ENCODE measurements at places on chromosomes 6 and 20.

DNA sequence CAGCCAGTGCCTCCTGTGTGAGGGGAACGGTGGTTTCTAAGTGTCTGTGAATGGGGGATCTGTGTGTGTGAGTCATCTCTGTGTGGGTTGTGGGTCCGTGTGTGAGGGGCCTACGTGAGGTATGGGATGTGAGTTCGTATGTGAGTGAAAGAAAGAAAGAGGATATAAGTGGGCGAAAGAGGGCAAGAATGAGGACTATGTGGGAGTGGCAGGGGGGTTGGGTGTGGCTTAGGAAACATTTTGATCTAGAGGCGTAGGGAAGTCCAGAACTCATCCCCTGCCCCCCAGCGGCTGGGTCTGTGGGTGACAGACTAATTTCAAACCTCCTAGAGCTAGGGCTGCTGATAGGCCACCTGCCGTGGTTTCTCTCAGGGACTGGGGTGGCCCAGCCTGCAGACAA, 35.5 kb downstream of the DHX35 start:
- DNase-seq, result no peak

DNA sequence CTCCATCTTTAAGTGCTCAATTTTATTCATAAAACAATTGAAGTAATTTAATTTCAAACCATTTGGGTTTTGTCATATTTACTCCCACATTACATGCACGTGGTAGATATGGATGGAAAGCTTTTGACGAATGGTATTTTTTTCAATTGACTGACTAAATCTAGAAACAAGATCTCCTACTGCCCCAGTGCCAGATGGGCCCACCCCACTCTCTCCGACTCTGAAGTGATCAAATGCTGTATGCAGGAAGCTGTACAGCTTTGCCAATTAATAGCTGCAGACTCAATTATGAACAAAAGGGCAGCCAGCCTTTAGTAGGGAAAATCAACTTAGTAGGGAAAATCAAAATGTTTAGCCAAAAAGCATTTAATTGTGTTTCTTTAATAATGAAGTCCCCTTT, 46.2 kb downstream of the PACRG start:
- no peak for DNase-seq

DNA sequence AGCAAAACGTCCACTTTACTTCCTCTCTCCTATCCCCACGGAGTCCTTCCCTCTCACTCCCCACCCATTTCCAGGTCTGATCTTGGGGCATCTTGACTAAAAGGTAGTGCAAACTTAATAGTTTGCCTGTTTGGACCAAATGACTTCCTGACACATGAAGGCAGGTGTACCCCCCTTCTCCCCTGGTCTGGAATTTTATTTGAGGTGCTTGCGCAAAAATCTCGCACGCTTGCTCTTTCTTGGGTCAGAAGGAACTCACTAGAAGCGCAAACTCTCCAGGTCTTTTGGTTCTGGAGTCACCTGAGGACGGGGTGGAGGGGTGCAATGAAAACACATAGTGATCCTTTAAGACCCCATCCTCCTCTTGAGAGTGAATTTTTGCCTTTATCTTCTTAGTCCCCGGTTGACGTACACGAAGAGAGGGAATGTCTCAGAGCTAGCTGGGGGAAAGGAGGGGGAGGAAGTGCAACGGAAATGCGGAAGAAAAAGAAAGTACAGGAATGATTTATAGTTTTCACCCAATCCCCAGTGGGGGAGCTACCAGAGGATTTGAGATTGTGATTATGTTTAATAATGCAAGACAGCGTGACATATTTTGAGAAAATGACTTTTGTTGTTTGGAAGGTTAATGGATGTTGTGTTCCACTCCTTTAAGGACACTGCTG, 4.9 kb downstream of the ADGRB3 start:
- no peak for DNase-seq

DNA sequence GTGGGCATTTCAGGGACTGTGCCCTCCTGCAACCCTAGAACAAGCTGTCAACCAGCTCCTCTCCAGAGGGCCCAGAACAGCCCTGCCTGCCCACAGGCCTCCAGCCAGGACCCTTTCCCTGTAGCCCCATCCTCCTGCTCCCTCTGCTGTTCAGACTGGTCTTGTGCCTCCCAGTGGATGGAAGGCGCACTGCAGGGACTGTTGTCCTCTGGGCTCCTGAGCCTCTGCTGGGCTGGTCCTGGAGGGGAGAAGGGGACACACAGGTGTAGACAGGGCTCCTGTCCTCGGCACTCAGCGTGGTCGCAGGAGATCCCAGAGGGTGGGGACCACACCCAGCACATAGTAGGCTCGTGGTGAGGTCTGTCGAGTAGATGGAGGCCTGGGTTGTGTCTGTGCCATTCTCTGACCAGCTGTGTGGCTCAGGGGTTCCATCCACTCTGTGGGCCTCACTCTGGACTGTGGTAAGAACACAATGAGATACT, 11.5 kb downstream of the ITPR3 start:
- no peak for DNase-seq

GRCh38 chr6:137734875-137735182, 132.2 kb upstream of the TNFAIP3 start:
- no peak for DNase-seq

DNA sequence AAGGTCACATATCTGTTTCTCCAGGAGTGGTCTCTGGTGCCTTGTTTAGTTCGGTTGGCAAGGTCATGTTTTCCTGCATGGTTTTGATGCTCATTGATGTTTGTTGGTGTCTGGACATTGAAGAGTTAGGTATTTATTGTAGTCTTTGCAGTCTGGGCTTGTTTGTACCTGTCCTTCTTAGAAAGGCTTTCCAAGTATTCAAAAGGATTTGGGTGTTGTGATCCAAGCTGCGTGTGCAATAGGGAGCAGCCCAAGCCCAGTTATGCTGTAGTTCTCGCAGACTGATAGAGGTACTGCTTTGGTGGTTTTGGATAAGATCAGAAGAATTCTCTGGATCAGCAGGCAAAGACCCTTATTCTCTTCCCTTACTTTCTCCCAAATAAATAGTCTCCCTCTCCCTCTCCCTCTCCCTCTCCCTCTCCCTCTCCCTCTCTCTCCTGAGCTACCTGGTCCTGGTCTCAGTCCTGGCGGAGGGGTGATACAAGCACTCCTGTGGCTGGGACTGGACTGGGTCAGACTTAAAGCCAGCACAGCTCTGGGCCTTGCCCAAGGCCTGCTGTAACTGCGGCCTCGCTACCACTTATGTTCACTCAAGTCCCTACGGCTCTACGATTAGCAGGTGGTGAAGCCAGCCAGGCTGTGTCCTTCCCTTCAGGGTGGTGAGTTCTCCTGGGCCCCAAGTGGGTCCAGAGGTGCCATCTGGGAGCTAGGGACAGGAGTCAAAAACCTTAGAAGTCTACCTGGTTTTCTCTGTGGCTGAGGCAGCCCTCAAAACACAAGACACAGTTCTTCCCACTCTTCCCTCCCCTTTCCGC, 27.3 kb upstream of the GRM4 start:
- DNase-seq, result no peak

DNA sequence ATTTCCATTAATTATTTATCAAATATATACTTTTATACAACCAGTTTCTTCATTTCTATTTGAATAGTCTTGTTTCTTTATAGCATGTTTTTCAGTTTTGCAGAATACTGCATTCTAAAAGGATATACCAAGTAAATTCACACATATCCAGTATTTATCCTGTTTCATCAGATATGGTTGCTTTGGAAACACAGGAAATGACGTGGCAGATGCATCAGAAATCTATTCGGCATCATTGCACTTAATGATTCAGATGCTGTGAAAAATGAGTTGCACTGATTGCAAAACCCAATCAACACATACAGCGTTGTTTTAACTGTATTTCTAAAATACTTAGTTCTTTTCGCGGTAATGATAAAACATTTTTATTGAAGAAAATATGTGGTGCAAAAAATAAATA, 594.9 kb downstream of the CDH26 start:
- DNase-seq, result no peak

DNA sequence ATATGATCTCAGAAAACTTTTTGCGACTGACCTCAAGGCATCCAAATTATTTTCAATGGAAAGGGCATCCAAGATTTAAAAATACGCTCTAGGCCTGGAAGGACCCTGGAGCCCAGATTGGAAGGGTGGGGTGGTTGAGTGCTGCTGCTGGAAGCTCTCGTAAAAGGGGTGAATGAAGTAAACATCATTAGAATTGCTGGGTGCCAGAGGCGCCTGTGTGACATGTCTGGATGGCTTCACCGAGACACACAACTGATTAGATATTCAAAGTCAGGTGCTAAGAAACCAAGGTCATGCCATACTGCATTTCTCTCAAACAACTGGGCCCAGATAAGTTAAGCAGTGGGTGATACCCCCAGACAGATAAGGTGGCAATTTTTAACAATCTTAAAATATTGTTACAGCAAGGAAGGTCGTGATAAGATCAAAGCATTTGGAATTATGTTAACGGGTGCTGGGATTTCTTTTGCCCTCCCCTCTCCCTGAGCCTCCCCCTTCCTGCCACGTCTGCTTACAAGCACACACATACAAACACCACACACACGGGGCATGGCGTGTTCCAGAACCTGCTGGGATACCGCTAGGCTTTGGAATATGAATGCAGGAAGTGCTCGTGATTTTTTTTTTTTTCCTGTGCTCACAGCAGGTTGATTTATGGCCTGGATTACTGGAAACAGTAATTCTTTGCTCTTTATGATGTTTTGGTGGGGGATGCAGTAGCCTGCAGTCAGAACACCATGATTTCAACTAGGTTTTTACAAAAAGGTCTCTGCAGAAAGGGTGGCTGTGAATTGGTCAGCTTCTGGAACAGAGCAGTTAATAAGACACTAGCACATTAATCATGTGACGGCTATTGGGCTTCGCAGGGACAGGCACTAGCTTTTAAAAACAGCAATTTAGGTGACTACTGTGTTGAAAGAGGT, 551.2 kb downstream of the QKI start:
- DNase-seq, result no peak

GRCh38 chr20:63079971-63080370, 73.2 kb upstream of the BHLHE23 start:
- DNase-seq, result no peak

DNA sequence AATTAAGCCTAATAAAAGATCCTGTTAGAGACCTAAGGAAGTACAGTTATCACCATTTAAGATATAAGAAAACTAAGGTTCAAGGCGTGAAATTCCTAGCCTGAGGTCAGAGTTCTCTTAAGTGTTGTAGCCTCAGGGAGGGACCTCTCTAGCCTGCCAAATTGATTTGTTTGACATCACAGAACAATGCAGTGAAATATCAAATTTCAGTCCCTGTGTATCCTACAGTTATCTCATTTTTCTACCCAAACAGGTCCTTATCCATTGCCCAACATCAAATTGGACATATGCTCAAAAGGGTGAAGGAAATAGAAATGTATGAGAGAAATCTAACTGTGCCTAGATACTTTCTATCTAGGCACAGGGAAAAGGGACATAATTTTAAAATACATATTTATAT, 63.0 kb downstream of the NCOA7 start:
- no peak for DNase-seq

DNA sequence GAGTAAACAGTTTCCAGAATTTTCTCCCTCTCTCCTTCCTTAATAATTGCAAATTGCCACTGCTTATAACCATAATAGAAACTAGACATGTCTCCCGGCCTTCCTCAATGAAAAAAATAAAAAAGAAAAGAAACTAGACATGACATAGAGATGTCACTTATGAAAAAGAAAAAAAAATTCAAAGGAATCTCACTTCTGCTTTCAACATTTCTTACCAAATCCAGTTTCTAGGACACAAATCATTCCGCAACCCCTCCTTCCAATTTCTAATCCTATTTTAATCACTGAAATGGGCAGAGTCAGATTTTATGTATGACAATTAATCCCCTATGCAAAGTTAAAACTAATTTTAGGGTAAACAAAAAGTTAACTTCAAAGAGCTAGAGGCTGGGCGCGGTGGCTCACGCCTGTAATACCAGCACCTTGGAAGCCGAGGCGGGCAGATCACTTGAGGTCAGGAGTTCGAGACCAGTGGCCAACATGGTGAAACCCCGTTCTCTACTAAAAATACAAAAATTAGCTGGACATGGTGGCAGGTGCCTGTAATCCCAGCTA, 40.1 kb upstream of the EEF1A1 start:
- DNase-seq, result no peak

GRCh38 chr20:36483209-36483918, 58.0 kb upstream of the MYL9 start:
- no peak for DNase-seq

DNA sequence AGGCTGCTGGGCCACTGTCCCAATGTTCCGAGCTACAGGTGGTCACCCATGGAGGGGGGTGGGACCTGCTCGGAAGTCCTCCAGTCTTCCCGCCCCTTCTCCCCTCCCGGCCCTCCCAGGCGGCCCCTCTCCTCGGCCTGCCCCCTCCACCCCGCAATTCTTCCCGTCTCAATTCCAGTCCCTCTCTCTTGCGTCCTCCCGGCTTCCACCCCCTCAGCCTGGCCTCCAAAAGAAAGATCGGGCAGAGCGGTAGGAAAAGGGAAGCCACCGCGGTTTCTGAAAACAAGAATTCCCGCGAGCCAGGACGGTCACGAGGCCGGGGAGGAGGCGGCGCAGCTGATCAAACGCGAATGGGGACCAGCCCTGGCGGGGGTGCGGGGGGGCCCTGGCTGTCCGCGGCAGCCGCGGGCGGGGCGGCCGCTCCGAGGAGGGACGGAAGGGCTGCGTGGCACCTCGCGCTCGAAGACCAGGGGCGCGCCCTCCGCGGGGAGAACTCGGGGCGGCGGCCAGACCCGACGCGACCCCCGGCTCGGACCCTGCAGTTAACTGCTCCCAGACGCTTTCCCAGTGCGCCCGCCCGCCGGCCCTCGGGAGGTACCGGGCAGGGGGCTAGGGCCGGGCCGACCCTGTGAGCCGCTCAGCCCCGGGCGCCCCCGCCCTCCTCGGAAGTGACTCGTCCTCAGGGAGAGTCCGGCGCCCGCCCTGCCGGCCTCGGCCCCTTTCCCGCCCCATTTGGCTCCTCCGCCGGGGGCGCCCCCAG, 1.0 kb downstream of the PXDC1 start:
- DNase-seq, result no peak

GRCh38 chr20:9467995-9468394, 46.4 kb upstream of the LAMP5 start:
- DNase-seq, result no peak

GRCh38 chr6:34771727-34772126, 14.4 kb downstream of the SNRPC start:
- DNase-seq, result no peak

GRCh38 chr6:46203391-46204177, 32.8 kb upstream of the ENPP5 start:
- DNase-seq, result no peak

GRCh38 chr6:167575158-167575696, 250.3 kb downstream of the TTLL2 start:
- DNase-seq, result no peak

- DNase-seq, result no peak
Measured at GRCh38 chr6:42374018-42374669, 77.6 kb downstream of the TRERF1 start.

DNA sequence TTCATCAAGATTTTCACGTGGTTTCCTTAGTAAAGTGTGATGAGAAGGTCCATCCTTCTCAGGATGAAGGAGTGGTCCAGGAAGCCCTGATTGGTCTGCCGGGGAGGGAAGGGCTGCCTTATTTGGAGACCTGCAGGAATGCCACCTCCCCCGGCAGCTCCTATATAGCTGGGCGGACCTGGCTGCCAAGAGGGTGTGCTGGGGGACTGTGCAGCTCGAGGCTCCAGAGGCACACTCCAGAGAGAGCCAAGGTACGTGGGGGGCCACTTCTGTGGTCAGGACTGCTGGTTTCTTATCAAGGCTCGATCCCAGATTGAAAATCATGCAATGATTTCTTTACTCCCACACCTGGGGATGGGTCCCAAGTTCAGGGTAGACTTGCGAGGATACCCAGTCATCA, at the start of gene PRND:
Gene PRND, plus strand, starts transcription at position 191 of the 400 bp plus-strand sequence. CDS start 2,643 bp downstream, outside the sequence.
- DNase-seq, result no peak

- peak; percentile 27 for DNase-seq
Measured at GRCh38 chr6:53868626-53869025, 73.8 kb downstream of the LRRC1 start.

GRCh38 chr6:42627044-42627443, 63.2 kb downstream of the UBR2 start:
- DNase-seq, result no peak

GRCh38 chr6:137776786-137777686, 90.0 kb upstream of the TNFAIP3 start:
- DNase-seq, result no peak

Measured in DMS 273 treated with DMSO at 0.1 percent for 48 hours (cell line).